ENCODE measurements at places on chromosomes 16 and 17.

GRCh38 chr16:85199069-85199725 is 86.9 kb upstream of the CIBAR2 start:
- DNase-seq: no peak

DNA sequence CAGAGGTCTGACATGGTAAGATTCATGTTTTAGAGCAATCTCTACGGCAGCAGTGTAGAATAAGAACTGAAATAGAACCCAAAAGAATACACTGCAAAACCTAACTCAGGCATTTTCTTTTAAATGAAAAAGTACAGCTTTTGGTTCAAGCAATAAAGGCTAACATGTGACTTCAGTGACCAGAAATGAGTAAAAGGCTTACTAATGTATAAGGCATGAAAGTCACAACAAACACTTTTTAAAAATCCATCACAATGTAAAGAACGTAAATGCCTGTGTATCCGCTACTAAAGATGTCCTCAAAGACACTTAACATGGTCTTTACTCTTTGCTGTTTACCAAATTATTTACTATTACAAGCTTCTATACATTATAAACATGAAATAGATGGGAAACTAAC is 16.6 kb downstream of the KIAA0753 start:
- no peak for DNase-seq

DNA sequence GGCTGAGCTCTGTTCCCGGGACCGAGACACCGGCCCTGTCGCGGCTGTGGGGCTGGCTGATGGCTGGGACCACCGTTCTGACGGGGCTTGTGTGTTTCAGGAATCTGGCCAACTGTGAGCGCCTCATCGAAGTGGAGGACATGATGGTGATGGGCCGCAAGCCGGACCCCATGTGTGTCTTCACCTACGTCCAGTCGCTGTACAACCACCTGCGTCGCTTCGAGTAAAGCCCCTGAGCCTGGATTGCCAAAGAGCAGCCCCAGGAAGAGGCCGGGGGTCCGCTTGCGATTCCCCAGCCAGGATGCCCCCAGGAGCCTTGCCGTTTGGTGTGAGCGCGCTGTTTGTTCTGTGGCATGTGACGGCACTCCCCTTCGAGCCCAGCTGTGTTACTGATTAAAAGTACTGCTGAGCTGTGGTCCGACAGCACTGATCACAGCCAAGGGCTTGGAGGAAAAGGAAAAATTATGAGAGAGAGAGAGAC is 23.0 kb downstream of the SMTNL2 start:
- no peak for DNase-seq

DNA sequence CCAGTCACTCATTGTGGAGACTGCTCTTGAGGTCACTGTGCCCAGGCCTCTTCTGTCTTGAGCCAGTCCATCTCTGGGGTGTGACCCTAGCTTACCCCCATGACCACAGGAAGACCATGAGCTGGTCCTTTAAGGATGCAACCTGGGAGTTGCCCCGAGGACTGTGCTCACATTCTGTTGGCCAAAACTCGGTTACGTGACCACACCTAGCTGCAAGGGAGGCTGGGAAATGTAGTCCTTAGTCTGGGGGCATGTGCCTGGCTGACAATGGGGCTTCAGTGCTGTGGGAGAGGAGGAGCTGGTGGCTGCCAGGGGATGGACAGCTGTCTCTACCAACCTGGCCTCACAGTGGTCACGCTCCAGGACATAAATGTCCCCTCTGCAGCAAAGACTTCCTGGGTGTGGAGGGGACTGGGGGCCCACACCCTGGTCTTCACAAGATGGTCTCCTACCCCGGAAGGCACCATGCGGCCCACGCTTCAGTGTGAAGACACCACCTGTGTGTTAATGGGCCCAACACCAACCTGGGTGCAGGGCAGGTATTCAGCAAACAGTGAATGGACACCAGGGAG is 55.4 kb downstream of the JPH3 start:
- no peak for DNase-seq

GRCh38 chr17:73360961-73361761 is 49.4 kb upstream of the CDC42EP4 start:
- no peak for DNase-seq

DNA sequence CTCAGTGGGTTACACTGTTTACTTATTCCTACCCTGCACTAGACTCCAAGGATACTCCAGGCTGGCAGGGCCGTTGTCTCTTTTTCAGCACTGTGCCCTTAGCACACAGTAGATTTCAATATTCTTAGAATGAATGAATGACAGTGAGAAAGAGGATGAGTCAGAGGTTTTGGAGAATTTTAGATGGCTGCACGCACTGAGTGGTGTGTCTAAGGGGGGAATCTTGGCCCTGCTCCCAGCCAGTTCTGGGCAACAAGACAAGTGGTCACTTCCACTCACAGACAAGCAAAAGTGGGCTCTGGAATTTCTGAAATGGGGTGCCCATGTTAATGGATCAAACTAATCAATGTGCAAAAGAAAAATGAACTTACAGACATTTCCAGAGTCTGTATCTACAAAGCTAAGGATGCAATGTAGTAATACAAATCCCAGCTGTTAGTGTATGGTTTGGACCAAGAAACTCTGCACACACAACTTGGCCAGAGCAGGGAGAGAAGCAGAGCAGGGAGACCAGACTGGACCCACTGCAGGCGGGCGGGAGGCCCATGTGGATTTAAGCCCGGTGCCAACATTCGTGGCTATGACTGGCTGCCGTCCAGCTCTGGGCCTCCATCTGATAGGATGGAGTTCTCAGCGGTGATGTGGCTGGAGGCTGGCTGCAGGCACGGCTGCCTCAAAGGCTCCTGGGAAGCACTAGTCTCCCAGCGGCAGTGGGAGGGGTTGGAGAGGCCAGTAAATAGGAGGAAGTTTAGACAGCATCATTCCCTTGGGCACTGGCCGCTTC is 95.6 kb upstream of the CDYL2 start:
- no peak for DNase-seq

DNA sequence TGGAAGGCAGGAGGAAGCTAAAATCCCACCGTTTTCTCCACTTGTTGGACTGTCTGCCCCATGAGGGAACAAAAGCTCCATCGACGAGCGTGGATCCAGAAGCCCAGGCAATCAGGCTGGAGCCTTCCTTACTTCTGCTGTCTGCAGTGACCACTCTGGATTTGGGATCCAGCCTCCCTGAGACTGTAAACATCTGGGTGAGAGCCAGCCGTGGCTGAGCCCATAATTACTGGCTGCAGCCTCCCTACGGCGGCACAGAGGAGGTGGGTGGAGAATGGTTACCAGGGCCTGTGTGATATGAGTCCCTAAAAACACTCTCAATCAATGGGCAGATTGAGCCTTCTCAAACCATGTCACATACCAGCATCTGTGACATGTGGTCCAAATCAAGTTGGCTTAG is 158.2 kb downstream of the FOXL1 start:
- no peak for DNase-seq

GRCh38 chr16:88705801-88706228 is 393 bp downstream of the RNF166 start:
- no peak for DNase-seq

DNA sequence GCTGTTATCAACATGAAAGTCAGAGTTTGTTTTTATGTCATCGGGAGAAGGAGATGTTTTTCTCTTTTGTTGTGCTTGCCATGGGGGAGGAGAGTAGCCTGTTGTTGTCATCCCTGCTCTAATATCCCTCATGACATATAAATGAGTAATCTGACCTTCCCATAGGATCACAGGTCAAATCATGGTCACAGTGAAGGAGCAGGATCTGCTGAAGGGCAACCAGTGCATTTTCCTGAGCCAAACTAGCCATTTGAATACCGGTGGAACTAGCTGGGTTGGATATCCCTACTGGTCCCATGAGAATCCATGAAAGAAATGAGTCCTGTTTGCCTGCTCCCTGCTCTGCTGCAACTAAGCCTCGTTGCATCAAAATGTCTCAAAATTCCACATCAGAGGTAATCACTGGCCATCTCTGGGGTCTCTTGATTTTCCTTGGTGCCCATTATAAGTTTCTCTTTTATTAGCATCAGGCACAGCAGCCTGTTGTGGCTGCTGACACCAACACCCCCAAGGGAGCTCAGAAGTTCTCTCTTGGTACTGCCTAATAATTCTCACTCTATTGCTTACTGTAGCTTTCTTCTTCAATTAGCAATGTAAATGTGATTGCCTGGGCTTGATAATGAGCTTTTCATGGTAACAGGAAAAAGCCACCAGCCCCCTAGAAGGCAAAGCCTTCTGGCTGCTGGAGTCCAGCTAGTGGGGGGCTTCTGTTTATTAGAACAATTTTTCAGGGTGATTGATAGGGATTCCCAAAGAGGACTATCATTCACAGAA is 211.4 kb upstream of the ERCC4 start:
- no peak for DNase-seq

DNA sequence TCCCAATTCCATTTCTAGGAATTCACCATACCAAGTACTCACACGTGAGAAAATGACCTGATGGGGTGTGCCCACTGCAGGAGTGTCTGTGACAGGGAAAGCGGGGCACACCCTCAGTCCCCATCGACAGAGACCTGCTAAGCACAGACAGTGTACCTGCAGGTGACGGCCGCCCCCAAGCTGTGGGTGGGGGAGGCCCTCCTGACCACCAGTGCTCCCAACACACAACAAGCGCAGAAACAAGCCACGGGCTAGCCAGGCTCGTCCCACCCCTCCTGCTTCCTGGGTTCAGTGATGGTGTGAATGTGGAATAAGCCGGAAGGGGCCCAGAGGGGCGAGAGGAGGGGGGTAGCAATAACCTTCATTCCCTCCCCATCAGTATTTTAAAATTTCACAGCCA is 31.9 kb downstream of the ZCCHC14 start:
- DNase-seq: no peak

GRCh38 chr17:71234349-71234748 is 886.5 kb upstream of the SOX9 start:
- DNase-seq: no peak

- DNase-seq: no peak
Measured at GRCh38 chr17:45376171-45377005, 56.3 kb downstream of the ARHGAP27 start.

GRCh38 chr16:17269439-17269838 is 201.3 kb downstream of the XYLT1 start:
- no peak for DNase-seq

- DNase-seq: no peak
Measured at GRCh38 chr16:75222271-75222783, 3.5 kb downstream of the CTRB1 start.

- DNase-seq: peak; percentile 7
Measured at GRCh38 chr17:21042458-21043295, at the start of gene USP22. USP22 (minus strand) TSS chr17:21043011; CDS start chr17:21042835, 176 bp downstream.

- DNase-seq: no peak
Measured at GRCh38 chr17:4195306-4195705, 52.3 kb downstream of the CYB5D2 start.

DNA sequence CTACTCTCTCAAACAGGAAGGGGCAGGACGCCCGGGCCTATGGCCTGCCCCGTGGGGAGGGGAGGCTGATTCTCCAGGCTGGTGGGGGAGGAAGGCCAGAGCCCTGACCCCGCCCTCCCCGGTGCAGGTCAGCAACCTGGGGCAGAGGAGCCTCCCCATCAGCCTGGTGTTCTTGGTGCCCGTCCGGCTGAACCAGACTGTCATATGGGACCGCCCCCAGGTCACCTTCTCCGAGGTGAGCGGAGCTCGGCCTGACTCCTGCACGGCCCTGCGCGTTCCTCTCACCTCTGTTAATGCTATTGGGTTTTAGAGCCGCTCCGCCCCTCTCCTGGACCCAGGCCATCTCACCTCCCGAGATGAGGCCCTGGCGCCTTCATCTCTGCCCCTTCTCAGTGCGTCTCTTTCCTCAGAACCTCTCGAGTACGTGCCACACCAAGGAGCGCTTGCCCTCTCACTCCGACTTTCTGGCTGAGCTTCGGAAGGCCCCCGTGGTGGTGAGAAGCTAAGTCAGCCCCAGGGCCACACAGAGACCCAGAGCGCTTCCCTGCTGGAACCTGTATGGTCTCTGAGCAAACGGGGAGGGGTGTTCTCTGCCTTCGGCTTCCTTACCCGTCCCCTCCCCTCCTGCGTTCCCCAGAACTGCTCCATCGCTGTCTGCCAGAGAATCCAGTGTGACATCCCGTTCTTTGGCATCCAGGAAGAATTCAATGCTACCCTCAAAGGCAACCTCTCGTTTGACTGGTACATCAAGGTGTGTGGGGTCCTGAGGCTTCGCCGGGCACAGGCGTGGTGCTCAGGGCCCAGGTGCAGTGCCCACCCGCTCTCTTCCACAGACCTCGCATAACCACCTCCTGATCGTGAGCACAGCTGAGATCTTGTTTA is 25.1 kb upstream of the ITGAX start:
- no peak for DNase-seq

DNA sequence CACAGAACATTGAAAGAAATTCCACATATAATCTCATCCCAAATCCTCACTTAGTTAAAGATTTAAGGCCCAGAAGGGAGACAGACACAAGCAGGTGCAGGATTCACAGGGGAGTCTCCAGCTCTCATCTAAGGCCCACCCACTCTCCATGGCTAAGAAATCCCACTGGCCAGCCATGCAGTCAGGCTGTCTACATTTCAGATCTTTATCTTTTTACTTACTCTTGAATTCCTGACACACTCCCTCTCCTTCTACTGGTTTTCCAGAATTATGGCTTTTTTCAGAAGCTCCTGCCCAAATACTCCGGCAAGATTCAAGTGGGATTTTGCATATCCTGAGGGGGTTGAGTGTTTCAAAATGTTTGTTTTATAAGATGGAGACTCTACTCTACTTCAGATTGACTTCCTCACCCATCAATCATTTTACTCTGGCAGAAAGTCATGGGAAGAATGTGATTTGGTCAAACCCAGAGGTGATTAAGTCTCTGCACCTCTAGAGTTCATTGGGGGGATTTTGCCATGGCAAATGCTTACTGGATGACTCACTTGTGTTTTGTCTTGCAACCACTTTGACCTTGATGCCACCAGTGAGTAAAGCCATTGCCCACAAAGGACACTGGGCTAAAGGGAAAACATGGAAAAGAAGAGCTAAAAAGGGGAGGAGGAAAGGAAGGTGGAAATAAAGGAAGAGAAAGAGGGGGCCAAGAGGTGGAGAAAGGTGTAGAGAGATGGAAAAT is 688.8 kb upstream of the SALL1 start:
- no peak for DNase-seq

- no peak for DNase-seq
Measured at GRCh38 chr17:82098939-82099763, 1.1 kb upstream of the FASN start.

DNA sequence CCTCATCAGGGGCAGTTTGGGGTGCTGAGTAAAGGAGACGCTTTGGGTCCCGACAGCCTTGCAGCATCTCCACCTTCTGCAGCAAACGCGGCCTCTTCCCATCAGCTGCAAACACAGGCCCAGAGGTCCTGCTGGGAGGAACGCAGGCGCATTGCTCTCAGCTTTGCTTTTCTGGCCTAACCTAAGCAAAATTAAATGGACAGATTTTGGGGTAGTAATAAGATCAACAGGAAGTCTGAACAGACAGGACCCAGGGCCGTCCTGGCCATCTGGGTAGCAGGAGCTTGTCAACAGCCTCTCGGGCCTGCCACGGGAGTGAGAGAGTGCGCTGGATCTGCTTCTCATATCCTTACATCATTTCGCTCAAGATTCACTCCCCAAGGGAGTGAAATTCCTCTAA is 7.2 kb downstream of the NUBP1 start:
- no peak for DNase-seq

- DNase-seq: no peak
Measured at GRCh38 chr16:6690741-6691140, 641.9 kb upstream of the RBFOX1 start.
